ENCODE measurements at places on chromosomes 3 and 15.

DNA sequence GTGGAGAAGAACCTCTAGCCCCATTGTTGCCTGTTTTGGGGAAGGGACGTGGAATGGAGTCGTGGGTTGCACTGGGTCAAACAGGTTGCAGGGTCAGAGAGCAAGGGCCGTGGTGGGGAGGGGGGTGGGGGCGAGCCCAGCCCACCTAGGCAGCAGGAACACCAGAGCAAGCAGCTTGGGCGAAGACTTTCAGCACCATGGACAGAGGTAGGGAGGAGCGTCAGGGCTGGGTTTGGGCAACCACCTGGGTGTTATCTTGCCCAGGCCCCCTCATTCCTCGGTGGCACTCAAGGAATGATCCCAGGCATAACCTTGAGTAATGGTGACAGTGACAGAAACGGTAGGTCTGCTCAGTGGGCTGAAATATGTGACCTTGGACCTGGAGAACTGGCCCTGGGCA lies 45.9 kb upstream of the TMEM115 start:
- DNase-seq = no peak

DNA sequence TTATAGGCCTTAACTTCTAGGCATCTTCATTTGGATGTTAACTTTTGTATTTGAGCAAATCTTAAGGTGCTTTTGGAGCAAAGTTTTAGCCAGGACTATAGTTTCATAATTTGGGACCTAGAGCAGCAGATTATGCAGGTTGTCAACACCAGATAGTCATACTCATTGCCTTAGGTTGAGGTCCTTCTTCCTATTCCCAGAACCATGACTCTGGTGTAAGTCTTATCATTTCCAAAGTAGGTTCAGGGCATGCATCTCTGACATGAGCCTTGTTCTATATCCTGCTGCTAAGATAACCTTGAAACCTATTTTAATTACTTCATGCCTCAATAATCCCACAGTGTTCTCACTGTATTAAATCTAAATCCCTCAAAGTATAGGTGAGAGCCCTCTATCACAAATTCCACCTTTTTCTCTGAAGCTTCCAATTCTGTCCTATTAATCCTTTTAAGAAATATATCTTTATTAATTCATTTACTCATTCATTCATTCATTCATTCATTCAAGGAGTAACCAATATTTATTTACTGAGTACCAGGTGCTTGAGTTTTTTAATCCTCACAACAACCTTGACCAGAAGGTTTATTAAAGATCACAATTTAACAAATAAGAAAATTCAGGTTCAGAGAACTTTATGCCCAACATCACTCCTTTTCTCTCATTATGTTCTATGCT lies 2.7 kb upstream of the FNDC3B start:
- DNase-seq = no peak

- peak; percentile 70 for DNase-seq
Measured at GRCh38 chr3:36868614-36869436, 76.0 kb downstream of the TRANK1 start.

DNA sequence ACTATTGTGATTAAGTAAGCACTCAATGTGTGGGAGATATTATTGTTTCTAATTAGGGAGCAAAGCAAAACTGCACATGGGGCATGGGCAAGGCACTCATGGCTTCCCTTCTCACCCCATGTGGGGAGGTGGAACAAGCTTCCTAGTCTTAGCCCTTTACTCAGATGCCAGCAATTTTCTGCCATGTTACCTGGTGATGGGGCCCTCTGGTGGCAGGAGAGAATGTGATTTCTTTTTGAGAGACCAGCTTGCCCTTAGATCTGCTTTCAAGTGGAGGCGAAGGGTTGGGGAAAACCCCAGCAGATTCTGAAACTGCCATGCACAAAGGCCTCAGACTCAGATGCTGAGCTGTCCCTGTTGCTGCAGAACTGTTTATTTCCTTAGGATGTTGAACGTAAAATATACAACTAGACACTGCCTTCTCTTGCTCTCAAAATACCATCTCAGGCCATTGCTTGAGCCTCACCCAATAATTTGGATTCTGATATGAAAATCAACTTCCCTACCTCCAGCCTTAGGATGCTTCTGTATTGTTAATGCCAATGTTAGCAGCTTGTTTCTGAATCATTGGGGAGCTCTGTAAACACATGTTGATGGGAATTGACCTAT lies 130.2 kb upstream of the TPRG1 start:
- DNase-seq = peak; percentile 87

DNA sequence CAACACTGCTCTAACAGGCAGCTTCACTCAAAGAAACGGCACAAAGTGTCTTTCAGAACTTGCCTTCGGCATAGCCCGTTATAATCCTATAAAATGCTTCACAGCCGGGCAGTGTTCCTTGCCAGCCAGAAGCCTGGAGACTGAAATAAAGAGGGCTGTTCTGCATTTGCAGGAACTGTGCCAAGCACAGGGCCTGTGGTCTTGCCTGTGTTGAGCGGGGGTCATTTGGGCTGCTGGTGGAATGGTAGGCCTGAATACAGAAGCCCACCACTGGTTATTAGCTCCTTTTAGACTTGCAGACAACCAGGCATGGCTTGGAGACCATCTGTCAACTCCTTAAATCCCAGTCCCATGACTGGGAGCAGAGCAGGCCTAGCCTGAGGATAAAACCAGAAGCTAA lies 4.7 kb upstream of the ARHGEF3 start:
- DNase-seq = no peak

DNA sequence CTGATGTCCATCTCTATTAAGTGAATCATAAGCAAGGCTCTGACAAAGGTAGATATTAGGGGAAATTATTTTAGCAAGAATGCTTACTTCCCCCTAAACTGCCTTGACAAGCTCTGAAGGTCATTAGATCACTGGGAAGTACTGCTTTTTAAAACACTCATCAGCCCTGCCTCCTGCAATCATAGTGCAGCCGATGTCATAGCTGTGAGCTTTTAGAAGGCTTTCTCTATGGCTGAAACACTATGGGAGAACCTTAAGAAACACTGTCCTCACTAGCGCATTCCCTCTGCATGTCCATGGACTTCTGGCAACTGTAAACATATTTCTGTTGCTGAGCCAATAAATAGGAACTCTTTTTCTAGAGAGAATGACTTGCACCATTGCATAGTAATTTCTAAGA lies 38.7 kb upstream of the PTPRG start:
- no peak for DNase-seq

DNA sequence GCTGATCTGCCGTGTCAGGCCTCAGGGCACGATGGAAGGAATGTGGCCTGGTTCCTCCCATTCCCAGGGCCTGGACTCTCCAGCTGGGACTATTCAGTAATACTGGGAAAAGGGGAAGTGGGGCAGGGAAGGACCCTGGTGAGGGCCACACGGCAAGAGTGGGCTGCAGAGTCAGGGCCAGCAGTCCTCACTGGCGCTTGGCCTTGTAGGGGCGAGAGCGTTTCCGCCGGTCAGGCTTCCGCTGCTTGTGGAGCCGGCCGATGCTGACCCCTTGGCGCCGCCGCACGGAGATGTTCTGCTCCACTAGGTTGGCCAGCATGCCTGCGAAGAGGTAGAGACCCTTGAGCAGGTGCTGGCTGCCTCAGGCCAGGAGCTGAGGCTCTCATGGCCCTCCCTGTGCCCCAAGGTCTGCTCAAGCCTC lies 42.8 kb downstream of the SEMA3G start:
- no peak for DNase-seq

DNA sequence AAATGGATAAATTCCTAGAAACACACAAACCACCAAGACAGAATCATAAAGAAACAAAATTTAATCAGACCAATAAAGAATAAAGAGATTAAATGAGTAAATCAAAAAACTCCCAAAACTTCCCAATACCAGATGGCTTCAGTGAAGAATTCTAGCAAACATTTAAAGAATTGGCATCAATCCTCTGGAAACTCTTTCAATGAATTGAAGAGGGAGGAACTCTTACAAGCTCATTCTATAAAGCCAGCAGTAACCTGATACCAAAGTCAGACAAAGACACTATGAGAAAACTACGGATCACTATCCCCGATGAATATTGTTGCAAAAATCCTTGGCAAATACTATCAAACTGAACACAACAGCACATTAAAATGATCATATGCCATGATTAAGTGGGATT lies 81.9 kb upstream of the SLCO2A1 start:
- no peak for DNase-seq

DNA sequence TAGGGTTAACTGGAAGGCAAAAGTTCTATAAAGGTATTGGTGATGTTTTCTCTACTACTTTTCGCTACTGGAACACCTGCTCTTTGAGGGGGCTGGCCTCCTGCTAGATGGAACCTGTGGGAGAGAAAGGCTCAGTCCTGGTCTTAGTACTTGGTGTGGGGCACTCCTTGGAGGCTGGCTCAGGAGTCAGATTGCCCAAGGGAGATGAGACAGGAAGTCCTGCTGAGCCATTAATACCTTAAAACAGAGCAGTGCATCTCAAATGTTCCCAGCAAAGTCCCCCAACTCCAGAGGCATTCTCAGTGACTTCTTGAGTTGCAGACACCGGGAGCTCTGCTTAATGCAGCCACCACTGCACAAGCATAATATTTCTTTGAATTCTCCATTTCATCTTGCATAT lies 3.1 kb upstream of the ADAMTSL3 start:
- DNase-seq = no peak

DNA sequence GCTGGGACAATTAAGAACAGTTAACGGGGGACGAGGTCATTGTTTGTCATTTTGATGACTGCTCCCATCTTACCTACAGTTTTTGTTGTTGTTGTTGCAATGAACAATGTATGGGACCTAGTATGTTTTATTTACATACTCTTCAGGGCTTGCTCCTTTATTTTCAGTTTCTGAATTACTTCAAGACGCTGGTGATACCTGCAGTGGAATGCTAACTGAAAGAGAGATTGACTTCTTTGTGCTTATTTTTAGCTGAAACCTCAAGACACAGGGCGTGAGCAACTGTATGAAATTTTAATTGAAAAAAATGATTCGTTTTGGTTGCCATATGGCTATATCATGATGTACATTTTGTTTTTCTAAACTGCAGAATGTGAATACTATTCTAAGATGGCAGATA lies 297.9 kb downstream of the EDEM1 start:
- DNase-seq = no peak

DNA sequence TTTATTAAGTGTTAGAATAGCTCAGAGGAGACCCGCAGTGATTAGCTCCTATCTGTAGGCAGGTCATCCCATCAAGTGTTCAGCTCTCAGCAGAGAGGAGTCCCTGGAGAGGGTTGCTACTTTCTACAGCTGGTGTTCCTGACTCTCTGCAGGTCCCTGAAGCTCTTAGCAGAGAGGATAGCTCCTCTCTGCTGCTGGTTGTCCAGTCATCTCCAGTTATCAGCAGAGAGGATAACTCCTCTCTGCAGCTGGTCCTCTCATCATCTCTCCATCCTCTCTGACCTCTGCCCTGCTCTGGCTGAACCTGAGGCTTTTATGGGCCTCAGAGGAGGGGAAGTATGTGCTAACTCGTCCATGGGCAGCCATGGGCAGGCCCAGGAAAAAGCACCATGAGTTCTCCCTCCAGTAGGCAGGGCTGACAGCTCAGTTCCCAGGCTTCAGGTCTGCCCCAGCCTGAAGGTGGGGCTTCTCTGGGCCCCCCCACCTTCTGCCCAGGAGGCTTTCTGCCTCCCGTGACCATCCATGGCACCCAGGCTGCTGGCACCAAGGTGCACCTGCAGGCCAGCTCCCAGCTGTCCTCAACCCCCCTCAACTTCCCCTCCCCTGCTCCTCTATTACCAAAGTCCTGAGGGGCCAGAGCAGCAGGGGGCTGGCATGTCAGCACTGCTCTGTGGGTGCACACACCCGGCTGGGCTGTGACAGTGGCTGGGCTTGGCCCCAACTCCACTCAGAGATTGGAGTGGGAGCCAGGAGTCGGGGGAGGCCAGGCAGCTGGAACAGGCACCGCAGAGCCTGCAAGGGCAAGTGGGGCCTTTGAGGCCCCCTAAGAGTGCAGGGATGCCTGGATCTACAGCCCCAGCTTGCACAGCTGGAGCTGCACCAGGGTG lies 98.9 kb upstream of the FRMD4B start:
- no peak for DNase-seq

GRCh38 chr3:195751560-195751959 lies 30.8 kb downstream of the MUC20 start:
- no peak for DNase-seq

GRCh38 chr3:165919284-165919683 lies 82.1 kb upstream of the BCHE start:
- no peak for DNase-seq

DNA sequence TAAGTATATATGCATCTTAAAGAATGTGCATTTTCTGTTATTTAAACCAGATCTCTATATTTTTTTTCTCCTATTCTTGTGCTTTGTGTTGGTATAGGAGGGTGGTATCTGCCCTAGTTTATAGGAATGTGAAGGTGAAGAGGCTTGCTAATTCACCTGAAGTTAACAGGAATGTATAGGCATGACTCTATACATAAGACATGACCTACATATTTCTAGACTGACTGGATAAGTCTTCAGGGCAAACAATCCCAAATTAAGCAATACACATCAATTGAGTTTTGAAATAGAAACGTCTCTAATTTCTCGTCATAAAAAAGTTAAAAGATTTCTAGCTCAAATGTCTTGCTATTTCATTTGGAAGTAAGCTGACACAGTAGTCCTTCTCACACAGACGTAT lies 410.0 kb downstream of the DIPK2A start:
- DNase-seq = no peak

DNA sequence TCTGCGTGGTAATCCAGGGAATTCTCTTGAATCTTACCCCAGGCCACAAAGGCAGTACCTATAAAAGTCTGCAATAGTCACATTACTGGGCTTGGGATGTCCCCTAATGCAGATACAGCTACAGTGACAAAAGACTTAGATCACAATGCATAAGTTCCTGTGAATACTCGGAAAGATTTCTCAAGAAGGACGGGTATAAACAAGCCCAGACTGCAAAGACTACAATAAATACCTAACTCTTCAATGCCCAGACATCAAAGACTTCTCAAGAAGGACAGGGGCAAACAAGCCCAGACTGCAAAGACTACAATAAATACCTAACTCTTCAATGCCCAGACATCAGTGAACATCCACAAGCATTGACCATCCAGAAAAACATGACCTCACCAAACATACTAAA lies 50.9 kb downstream of the NUDT16 start:
- DNase-seq = no peak

DNA sequence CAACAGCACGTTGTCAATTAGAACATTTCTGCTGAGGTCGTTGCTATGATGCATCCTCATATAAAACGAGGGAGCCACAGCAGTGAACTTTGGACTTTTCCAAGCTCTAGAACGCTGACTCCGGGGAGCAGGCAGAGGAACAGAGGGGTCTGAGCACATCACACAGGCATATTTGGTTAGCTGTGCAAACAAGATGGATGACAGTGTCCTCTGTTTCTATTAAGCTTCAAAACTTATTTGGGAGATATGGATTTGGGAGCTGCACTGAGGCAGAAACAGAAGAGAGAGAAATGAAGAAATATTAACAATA lies 278.0 kb upstream of the TBL1XR1 start:
- DNase-seq = no peak

GRCh38 chr15:99651023-99651807 lies 82.0 kb downstream of the LYSMD4 start:
- DNase-seq = no peak

- DNase-seq = no peak
Measured at GRCh38 chr3:43629257-43629656, 7.4 kb upstream of the ANO10 start.

GRCh38 chr3:123076496-123077418 lies 9.9 kb downstream of the PDIA5 start:
- no peak for DNase-seq
